ENCODE measurements at places on chromosomes 4 and X.

DNA sequence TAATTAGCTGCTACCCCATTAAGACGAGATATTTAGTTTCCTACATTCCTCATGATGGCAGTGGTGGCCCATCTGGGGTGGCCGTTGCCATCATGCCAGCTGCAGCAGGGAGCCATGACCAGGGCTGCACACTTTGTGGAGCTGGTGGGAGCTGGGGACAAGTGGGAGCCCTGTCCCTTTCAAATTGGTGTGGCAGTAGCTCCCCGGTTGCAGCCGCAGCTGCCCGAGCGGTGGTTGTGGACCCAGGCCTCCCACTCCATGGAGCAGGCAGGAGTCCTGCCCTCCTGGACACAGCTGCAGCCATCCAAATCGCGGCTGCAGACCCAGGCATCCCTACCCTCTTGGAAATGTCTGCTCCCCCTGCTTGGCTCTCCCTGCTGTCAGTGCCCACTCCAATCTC lies 9.3 kb upstream of the SYTL5 start:
- DNase-seq = no peak

DNA sequence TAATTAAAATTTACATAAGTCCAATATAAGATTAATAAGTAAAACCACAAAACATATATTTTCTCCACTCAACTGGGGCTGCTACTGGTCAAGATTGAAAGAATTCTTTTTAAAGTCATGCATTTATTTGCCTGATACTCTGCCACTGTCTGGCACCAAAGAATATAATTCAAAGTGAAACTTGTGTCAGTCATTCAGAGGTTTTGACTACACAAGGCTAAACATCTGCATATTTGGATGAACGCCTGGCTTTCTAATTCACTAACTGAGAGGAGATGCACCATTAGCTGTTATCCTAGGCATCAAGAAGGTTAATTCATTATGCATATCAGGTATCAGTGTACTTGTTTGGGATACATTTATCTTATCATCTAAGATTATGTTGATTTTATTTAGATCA lies 598.5 kb downstream of the CENPC start:
- DNase-seq = no peak

GRCh38 chrX:49187526-49187925 lies 1.4 kb upstream of the PRICKLE3 start:
- no peak for DNase-seq

GRCh38 chr4:17373666-17374065 lies 138.2 kb downstream of the QDPR start:
- DNase-seq = no peak

- DNase-seq = peak; percentile 62
These were observed 73.6 kb downstream of the TMEM156 start for GRCh38 chr4:38958453-38959190.

- DNase-seq = no peak
These were observed 716 bp downstream of the KIT start for GRCh38 chr4:54658252-54659093.

- no peak for DNase-seq
These were observed 196.7 kb downstream of the CFAP47 start for GRCh38 chrX:36116222-36116621.

DNA sequence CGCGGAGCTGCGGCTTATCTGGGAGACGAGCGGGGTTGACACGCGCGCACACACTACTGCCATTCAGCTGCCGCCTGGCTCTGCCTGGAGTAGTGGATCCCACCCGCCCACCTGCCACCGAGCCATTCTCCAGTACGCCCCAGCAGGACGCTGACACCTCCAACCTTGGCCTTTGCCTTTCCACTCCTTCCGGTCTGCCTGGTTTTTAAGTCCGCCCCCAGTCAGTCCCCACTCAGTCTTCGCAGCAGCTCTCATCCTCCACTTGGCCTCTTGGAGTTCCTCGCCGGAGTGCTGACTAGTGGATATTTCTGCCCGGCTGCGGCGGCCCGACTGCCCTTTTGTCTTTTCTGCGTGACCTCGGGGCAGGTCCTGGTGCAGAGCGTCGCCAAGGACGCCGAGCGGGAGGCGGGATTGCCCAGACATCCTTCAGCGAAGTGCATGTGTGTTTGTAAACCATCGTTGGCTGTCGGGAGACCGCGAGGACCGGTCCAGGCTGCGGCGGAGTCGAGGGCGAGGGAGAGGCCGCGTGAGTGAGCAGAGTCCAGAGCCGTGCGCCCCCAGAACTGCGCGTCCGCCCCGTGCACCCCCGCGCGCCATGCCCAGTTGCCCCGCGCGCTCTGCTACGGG lies 1.1 kb downstream of the SLIT2 start:
- DNase-seq = no peak

- no peak for DNase-seq
These were observed 50.9 kb downstream of the UCHL1 start for GRCh38 chr4:41307638-41308037.

- no peak for DNase-seq
These were observed 24.4 kb downstream of the TXK start for GRCh38 chr4:48109413-48110263.

DNA sequence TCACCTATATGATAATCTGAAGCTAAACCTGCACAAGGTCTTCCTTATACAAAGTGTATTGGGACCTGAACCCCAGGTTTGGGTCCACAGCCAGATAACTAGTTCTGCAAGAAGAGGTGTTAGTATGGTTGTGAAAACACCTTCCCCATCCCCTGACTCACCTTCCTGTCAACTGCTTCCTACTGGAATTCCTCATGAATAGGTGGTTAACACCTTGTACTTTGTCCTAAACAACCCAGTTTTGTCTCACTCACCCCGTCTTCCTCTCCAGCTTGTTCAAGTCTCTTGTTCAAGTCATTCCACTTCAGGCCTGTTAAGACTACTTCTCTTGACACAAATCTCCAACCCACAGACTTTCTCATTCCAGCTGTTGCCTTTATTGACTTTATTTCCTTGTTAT lies 45.5 kb downstream of the CCNG2 start:
- no peak for DNase-seq

DNA sequence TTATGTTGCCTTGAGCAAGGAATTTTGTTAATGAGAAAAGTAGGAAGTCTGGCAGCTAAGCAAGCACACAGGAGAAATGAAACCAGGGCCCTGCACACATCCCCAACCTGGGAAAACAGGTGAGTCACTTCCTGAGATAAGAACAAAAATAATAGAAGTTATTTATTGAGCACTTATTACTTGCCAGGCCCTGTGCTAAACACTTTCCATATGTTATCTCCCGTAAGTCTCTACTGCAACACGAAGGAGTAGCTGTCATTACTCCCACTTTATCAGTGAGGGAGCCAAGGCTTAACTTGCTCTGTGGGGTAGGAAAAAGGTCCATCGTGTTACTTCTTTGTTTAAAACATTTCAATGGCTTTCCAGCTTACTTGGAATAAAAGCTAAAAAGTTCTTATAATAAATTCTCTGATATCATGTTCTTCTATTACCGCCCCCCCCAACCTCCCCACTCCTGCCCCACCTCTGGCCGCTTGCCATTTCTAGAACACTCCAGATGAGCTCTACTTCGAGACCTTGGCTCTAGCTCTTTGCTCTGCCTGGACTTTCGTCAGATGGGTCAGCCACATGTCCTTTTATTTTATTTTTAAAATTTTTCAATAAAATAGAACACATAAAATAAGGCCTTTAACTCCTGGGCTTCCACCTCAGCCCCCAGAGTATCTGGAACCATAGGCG lies 36.3 kb upstream of the PLAC8 start:
- no peak for DNase-seq

GRCh38 chr4:54731552-54731951 lies 73.8 kb downstream of the KIT start:
- DNase-seq = no peak

DNA sequence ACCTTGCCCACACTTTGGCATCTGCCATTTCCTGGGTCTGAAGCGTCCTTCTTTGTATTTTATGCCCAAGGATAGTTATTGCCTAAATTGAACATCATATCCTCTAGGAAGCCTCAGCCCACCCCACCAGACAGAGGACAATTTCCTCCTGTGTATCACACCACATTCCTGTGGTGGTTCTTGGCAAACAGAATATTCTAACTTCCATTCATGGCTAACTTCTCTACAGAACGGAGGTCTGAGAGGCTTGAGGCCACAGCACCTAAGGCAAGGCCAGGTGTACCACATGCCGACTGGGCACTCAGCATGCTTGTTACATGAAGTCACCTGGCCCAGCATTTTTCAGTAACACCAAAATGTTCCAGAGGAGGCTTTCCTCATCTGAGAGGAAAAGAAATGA lies 42.4 kb downstream of the CD99L2 start:
- DNase-seq = no peak

DNA sequence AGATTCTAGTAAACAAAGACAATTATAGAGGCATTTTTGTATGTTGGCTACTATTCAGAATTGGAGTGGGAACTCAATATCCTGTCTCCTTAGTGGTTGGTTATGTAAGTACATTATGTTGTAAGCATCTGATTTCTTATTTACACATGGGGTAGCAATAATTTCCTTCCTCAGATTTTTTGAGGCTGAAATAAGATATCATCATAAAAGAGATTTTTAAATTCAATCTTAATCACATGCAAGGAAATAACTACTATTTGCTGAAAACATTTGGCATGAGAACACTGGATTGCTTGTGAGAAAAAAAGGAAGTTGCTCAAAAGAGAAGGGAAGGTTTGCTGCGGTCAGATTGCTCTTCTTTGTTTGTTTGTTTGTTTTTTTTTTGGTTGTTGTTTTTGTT lies 437.7 kb upstream of the HS3ST1 start:
- no peak for DNase-seq

DNA sequence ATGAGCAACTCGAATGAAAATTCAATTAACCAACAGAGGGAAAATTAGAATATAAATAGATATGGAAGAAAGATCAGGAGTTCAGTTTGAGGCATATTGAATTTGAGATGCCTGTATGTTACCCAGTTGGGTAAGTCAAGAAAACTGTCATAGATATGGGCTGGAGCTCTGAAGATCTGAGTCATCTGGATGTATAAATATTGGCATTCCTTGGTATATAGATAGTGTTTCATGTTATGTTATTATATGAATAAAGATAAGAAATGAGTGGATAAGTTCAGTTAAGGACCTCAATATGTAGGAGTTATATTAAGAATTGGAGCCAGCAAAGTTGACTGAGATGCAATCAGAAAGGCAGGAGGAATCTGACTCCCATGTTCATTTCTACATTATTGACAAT lies 543.6 kb upstream of the SMIM31 start:
- DNase-seq = no peak

DNA sequence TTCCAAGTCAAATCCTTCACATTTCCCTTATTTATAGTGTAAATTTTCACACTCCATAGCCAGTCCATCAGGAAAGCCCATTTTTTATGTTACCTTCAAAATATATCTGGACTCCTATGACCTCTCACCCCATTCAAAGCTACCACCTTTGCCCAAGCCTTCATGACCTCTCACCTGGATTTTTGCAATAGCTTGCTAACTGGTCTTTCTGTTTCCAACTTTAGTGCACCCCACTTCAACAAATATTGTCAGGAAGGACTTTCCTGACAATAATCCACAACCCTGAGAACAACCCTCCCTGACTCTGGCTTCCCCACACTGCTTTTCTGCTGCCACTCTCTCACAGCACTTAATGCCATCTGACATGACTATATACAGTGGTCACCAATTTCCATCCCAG lies 33.4 kb downstream of the ASIC5 start:
- no peak for DNase-seq

DNA sequence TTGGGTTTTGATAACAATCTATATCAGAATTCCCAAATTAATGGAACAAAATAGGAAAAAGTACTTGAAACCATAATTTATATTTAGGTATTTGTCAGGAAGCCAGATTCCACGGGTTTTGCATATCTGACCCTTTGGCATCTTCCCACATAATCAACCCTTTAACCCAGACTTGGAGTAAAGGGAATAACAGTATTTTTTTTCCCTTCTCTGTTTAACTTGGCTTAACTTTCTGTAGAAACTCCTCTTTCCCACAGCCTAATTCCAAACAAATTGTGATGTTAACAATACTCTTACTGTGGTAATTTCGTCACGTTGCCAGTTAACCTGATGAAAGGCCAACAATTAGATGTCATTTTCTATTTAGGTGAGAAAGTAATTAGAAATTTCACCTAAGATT lies 49.4 kb upstream of the GUCY1A1 start:
- no peak for DNase-seq

GRCh38 chr4:26568446-26568994 lies 15.4 kb upstream of the TBC1D19 start:
- DNase-seq = peak; percentile 66

GRCh38 chr4:6495296-6495590 lies 22.8 kb upstream of the PPP2R2C start:
- no peak for DNase-seq

GRCh38 chrX:40543661-40544328 lies 37.0 kb upstream of the ATP6AP2 start:
- peak; percentile 28 for DNase-seq

- no peak for DNase-seq
These were observed 904 bp upstream of the WDR1 start for GRCh38 chr4:10117359-10118047.

GRCh38 chr4:184790826-184791225 lies 34.9 kb downstream of the ACSL1 start:
- no peak for DNase-seq

- no peak for DNase-seq
These were observed 4.2 kb upstream of the ZXDB start for GRCh38 chrX:57587607-57588006.

DNA sequence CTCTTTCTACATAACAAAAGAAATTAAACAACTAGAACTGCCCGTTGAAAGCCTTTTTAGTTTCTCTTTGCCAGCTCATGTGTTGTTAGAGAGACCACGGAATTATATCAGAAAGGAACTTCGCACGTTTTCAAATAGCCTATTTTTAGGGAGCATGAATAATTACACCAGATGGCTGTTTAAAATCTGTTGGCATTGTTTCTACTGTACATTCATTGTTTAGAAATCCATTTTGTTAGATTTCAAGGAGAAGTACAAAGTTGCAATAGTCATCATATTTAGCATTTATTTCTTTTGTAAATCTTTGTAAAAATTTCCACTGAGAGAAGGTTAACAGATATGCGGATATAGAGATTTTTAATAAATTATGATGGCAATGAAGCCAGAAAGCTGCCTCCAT lies 403.0 kb upstream of the HS3ST1 start:
- no peak for DNase-seq

DNA sequence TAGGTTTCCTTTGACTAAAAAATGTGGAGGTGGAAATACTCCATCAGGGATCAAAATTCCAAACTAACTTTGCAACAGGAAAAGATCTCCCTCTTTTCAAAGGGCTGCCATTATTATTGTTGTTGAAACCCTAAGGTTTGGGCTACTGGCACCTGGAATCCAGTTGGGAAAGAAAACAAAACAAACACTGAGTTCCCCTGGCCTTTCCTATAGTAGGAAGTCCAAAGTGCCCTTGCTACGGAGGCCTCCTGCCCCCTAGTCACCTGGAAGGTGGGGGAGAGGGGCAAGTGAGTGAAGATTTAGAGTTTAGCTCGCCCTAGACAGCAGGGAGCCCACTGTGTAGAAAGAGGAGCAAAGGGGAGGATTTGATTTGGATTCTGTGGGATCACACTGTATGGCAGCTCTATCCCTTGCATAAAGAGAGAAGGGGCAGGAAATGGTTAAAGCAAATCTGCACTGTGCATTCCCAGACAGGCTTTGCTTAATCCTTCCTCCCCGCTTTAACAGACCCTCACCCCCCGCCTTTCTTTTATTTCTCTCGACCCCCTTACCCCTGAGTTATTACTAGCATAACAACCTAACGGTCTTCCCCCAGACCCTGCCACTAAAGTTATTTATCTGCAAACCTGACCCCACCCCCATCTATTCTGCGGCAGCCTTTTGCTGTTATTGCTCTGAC lies 627 bp upstream of the FAT4 start:
- no peak for DNase-seq

GRCh38 chr4:98283219-98284189 lies 22.3 kb downstream of the RAP1GDS1 start:
- DNase-seq = no peak

- DNase-seq = no peak
These were observed 16.0 kb downstream of the XK start for GRCh38 chrX:37701588-37701987.
